ENCODE measurements at places on chromosomes 1 and 21. TPM values are rescaled to one million over a fixed set of nuclear protein-coding genes. Genes with fewer than 3 reads are reported as not detected.

MACF1 gene
- total RNA-seq, result 604 TPM

RCC2 gene
- 27.7 TPM for total RNA-seq

SRM gene
- 57.4 TPM for total RNA-seq

E2F2 gene
- total RNA-seq, result 0.14 TPM

LCE6A gene
- total RNA-seq, result not detected

S100A8 gene
- total RNA-seq, result 31.5 TPM

SPRR5 gene
- total RNA-seq, result not detected

- H3K36me3 ChIP-seq, result no peaks in the 10 kb centered on the region
- H3K27ac ChIP-seq, result peak overlapping the region; percentile 97
- peaks cover 3% of the 10 kb centered on the region for H3K4me1 ChIP-seq
- no peak for DNase-seq
- H3K27me3 ChIP-seq, result no peaks in the 10 kb centered on the region
Observed at GRCh38 chr1:44820328-44821239, 12.3 kb downstream of the BTBD19 start.

- H3K27me3 ChIP-seq, result no peaks in the 10 kb centered on the region
- H3K4me1 ChIP-seq, result no peaks in the 10 kb centered on the region
- H3K4me3 ChIP-seq, result no peak overlapping the region
- no peak for DNase-seq
Observed at GRCh38 chr1:165560883-165561656, 17.3 kb downstream of the LRRC52 start.

DNA sequence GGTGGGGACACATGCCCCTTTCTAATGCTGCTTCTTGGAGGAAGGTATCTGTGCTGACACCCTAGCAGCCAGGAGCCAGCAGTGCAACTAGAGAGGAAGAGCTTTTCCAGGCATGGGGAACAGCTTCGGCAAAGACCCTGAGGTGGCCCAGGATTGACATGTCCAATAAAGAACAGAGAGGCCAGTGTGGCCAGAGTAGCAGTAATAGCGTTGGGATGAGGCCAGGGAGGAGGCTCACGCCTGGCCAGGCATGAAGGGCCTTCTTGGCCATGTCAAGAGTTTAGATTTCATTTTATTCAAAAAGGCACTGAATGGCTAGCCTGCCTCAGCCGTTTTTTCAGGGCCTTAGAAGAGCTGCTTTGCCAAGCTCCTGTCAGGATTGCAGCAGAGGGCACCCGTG, 16.3 kb upstream of the ADAMTSL4 start:
- peak overlapping the region; percentile 45 for H3K4me3 ChIP-seq
- no peak for DNase-seq
- no peaks in the 10 kb centered on the region for H3K36me3 ChIP-seq
- no peaks in the 10 kb centered on the region for H3K27me3 ChIP-seq
- H3K27ac ChIP-seq, result peak overlapping the region; percentile 71

DNA sequence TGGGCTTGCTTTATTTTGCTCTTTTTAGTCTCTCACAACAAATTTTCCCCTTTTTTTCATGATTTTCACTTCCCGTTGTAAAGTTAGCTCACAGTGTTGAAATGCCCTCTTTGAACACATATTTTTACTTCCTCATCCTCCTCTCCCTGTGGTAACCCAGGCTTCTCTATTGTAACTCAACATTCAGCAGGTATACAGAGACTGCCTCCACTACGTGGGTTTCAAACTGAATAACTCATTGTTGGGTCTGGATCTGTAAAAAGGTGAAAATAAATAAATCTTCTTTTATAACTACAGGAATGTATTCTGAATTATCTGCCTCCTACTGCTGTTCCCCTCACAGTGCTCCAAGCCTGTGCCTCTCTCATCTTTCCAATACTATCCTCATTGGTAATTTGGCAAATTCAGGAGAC, 166.4 kb downstream of the RUNX1 start:
- peak overlapping the region; percentile 74 for H3K4me3 ChIP-seq
- H3K36me3 ChIP-seq, result no peaks in the 10 kb centered on the region
- no peaks in the 10 kb centered on the region for H3K27me3 ChIP-seq
- H3K27ac ChIP-seq, result peak overlapping the region; percentile 22
- no peak for DNase-seq
- H3K4me1 ChIP-seq, result peaks cover 15% of the 10 kb centered on the region

GRCh38 chr1:36134505-36135329, 9.7 kb upstream of the COL8A2 start:
- peaks cover 23% of the 10 kb centered on the region for H3K36me3 ChIP-seq
- H3K4me1 ChIP-seq, result peaks cover 48% of the 10 kb centered on the region
- peak; percentile 53 for DNase-seq

DNA sequence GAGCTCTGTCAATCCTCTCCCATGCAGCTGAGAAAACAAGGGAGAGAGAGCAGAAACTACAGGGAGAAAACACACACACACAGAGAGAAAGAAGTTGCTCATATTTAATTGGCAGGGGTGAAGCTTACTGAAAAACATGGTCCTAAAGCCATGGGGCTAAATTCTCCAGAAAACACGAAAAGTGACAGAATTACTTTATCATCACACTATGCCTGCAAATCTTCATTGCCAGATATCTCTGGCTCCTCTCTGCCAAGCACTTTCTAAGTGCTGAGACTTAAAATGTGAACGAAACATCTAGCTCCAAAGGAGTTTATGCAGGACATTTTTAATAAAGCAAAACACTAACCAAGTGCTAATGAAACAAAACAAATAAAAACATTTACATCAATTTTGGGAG, 134.1 kb downstream of the DAB1 start:
- H3K4me1 ChIP-seq, result no peaks in the 10 kb centered on the region
- H3K27me3 ChIP-seq, result no peaks in the 10 kb centered on the region
- no peak for DNase-seq
- H3K27ac ChIP-seq, result no peak overlapping the region
- H3K36me3 ChIP-seq, result no peaks in the 10 kb centered on the region
- H3K4me3 ChIP-seq, result no peak overlapping the region

- H3K4me1 ChIP-seq, result peaks cover 30% of the 10 kb centered on the region
- peak overlapping the region; percentile 81 for H3K4me3 ChIP-seq
- peak overlapping the region; percentile 94 for H3K27ac ChIP-seq
- H3K36me3 ChIP-seq, result no peaks in the 10 kb centered on the region
Observed at GRCh38 chr1:25544243-25544764, 898 bp downstream of the LDLRAP1 start.

All from thoracic aorta (tissue), 2 donors.